Amniotic stem cell (primary cell): ENCODE measurements at places on chromosomes 2 and 18.

- peak; percentile 30 for DNase-seq
These were observed 106.9 kb downstream of the ROCK1 start for GRCh38 chr18:21004726-21005125.

GRCh38 chr18:60905699-60906098 is 427.5 kb upstream of the CDH20 start:
- DNase-seq, result no peak

- DNase-seq, result no peak
These were observed 328.0 kb upstream of the CRIM1 start for GRCh38 chr2:36027616-36028015.

- DNase-seq, result no peak
These were observed 141.9 kb downstream of the MGAT5 start for GRCh38 chr2:134395779-134396178.

DNA sequence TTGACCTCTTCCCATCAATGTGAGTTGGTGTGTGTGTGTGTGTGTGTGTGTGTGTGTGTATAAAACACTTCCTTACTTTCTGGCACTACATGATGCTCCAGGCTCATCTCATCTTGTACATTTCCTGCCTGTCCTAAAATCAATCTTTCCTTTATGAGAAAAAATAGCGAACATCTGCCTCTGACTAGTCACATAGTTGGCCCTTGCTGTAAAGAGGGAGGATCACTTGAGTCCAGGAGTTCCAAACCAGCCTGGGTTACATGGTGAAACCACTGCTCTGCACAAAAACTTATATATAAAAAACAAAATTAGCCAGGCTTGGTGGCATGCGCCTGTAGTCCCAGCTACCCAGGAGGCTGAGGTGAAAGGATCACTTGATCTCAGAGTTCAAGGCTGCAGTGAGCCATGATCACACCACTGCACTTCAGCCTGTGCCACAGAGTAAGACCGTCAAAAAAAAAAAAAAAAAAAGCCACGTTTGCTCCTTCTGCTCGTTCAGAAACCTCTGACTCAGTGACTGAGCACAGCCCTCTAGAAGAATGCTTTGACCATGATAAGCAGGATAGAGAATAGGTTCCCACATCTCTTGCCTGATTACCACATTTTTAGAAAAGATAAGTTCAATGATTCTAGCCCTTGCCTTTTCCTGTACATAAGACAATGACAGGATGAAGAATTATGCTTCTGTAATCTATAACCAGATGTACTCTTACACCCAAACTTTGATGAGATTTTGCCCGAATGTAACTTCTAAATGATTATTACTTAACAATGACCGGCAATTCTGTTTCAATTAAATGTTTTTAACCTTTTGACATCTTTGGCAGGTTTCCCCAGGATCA is 45.2 kb upstream of the ST3GAL5 start:
- DNase-seq, result peak; percentile 72

GRCh38 chr2:14401873-14402272 is 230.6 kb upstream of the LRATD1 start:
- no peak for DNase-seq

DNA sequence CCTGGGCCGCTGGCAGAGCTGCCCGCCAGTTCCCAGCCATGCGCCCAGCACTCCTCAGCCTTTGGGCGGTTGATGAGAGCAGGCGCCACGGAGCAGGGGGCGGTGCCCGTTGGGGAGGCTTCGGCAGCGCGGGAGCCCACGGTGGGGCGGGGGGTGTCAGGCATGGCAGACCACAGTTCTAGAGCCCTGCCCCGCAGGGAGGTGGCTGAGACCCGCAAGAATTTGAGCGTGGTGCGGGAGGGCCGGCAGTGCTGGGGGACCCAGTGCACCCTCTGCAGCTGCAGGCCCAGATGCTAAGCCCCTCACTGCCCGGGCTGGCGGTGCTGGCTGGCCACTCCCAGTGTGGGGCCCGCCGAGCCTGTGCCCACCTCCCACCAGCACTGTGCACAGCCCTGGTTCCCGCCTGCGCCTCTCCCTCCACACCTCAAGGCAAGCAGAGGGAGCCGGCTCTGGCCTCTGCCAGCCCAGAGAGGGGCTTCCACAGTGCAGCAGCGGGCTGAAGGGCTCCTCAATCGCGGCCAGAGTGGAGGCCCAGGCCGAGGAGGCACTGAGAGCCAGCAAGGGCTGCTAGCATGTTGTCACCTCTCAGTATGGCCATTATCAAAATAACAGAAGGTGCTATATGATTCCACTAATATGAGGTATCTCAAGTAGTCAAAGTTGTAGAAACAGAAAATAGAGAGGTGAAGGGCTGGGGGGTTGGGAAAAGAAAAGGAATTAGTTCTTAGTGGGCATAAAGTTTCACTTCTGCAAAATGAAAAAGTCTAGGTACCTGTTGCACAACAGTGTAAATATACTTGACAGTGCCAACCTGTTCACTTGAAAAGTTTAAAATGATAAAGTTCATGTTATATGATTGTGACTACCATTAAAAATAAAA is 72.3 kb downstream of the SH3YL1 start:
- DNase-seq, result no peak

DNA sequence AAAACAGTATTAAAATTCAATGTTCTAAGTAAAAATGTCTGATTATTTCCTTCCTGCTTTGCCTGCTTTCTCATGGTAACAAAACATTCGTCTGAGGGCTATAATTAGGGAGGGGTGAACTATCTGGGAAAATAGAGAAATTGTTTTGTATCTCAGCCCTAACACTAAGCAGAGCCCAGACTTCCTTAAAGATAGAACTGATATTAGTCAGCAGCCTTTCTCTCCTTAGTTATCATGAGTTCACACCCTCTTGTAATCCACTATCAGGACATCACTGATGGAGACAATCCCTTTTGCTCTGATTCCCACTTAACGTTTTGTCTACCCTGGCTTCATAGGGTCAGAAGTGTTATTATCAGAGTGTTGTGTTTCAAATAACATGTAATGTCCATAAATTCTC is 701.1 kb upstream of the ZEB2 start:
- DNase-seq, result no peak

DNA sequence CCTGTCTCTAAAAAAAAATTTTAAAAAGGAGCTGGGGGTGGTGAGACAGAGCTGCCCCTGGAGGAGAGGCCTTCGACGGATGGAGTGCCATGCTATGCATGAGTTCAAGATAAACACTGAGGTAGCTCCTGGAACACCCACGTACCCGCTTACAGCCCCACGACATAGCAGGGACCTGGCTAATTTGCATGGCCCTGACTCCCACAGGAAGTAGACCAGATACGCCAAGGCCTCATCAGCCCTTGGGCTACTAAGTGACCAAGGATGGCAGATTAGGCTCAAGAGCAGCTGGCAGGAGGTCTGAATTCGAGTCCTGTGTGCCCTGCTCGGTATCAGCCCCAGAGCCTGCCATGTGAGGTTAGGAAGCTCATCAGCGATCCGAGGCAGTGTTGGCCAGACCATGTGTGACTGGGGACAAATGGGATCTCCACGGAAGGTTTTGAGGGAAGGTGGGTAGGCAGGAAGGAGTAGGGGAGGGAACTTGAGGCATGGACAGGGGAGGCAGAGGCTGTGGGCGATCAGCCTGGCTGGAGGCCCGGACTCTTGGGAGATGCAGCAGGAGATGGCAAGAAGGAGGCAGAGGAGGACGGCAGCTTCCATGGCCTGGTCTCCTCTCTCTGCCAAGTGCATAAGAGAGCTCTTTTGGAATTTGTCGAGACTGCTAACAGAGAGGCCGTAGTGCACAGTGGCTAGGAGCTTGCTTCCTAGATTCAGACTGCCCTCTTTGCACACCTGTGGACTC is 218.3 kb downstream of the GLI2 start:
- DNase-seq, result no peak

- DNase-seq, result no peak
These were observed 198.1 kb downstream of the VAPA start for GRCh38 chr18:10111944-10112343.

GRCh38 chr18:28757466-28758008 is 580.6 kb upstream of the CDH2 start:
- DNase-seq, result no peak

DNA sequence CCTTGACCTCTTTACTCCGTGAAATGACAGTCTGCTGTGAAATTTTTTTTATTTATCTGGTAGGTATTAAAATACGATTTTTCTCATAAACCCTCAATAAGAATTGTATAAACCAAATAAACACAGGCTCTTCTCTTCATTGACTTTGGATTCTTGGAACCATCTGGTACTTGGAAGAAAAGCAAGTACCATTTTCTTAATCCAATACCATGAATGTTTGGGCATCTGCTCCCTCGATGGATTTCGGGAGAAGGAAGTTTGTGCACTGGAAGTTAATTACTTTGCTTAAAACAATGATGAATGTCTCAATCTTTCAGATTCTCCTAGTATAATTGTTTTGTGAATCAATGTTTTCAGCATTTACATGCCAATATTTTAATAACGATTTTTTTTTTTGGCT is 5.3 kb upstream of the SCG2 start:
- DNase-seq, result no peak

- no peak for DNase-seq
These were observed 75.1 kb downstream of the CLHC1 start for GRCh38 chr2:55156984-55157383.

DNA sequence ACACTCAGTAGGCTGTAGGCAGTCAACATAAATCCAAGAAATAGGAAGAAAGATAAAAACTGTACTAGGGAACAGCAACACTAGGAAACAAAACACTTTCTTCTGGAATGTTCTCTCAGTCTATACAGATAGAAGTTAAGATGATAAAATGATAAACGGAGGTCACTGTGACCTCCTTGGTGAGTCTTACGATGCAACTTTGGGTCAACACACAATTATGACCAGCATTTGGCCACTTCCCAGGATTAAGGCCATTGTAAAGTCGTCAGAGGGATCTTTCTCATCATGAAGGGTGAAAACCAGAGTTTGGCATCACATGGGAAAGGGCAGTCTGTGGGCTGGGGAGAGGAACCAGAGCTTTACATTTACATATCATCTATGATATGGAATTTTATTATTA is 33.4 kb downstream of the LAMA3 start:
- no peak for DNase-seq

GRCh38 chr18:59051470-59052165 is 88.1 kb upstream of the SEC11C start:
- no peak for DNase-seq

DNA sequence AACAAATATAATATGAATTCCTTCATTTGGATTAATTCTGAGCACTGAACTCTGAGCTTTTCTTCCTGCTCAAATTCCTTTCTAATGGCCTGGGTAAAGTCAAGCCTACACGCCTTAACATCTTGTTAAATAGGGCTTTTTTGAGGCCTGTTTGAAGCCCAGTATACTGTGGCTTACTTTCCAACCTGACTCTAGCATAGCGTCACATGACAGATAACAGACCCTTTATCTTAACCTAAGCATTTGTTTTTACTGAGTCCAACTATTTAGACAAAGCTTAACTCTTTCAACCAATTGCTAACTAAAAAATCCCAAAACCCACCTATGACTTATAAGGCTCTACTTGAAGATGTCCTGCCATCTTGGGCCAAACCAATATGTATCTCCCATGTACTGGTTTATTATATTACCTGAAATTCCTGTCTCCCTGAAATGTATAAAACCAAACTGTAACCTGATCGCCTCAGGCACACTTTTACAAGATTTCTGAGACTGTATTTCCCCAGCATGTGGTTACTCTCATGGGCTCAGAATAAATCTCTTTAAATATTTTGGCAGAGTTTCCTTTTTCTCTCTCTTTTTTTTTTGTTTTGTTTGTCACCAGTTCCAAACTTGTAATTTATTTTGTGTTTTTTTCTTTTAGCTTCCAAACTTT is 271.1 kb upstream of the VWC2L start:
- no peak for DNase-seq

DNA sequence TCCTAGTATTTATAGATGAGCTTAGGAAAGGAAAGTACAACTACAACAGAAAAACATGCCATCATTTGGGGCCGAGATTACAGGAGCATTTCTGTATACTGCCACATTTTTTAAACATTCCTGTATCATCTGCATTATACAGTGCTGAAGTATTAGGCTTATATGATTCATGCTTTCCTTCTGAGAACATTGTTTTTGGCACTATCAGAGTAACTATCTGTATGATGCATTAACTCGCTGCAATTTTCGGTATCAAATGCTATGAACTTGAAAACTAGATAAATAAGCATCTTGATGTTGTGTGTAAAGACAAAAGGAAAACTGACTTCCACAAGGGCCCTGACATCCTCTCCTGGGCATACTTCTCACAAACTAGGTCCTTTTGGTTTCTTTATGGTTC is 102.0 kb downstream of the RIT2 start:
- no peak for DNase-seq

- DNase-seq, result no peak
These were observed 120.9 kb upstream of the DLX2 start for GRCh38 chr2:172223601-172224054.

DNA sequence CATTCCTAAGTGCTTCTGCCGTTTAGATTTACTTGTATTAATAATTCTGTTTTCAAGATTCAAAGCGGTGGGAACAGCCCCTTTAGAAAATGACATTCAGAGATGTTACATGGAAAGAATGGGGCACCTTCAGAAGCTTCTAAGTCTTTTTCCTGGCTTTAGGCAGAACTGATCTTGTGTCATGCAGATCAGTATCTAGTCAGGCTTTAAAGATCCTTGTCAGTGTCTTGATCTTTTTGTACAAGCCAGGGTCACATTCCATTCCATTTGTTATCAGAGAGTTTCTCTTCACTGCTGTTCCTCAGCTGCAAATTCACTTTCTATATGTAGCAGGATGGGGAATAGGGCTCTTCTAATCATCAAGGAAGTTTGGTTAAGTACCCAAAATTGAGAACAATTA is 275.3 kb downstream of the DCC start:
- DNase-seq, result no peak

- DNase-seq, result no peak
These were observed 28.8 kb downstream of the WDFY1 start for GRCh38 chr2:223916181-223916920.

GRCh38 chr2:141393214-141393545 is 737.6 kb downstream of the LRP1B start:
- peak; percentile 7 for DNase-seq
